Lower lobe of right lung (tissue), 2 donors: ENCODE measurements at places on chromosomes 11 and 22. TPM values are rescaled to one million over a fixed set of nuclear protein-coding genes. Genes with fewer than 3 reads are reported as not detected.

DNA sequence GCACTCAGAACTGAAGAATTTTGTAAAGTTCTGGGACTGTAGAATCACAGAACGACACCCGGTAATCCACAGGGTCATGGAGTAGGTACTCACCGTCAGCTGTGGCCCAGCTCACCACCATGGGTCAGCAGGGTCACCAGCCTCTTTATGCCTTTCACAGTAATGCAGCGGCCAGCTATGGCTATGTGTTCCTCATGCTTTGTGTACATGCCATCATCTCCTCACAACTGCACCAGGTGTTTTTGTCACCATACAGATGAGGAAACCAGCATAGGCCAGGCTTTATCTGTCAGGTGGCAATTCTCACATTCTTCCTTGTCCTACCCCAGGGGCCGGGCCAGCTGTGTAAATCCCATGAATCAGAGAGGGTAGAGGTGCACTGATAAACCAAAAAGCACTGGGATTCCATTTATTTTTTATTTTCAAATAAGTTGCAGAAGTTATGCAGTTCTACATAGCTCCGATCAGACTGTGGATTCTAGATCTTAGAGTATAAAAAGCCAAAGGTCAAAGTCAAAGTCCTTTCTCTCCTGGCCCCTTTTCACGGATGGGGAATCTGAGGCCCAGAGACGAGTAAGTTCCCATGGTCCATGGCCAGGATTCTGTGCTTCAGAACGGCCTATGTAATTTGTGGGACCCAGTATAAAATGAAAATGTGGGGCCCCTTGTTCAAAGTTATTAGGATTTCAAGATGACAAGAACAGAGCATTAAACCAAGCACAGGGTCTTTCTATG, 17.5 kb downstream of the TSKU start:
- no peak overlapping the region for H3K4me3 ChIP-seq
- H3K27me3 ChIP-seq: no peaks in the 10 kb centered on the region
- H3K36me3 ChIP-seq: peaks cover 8% of the 10 kb centered on the region
- peaks cover 45% of the 10 kb centered on the region for H3K4me1 ChIP-seq
- H3K27ac ChIP-seq: no peak overlapping the region

DNA sequence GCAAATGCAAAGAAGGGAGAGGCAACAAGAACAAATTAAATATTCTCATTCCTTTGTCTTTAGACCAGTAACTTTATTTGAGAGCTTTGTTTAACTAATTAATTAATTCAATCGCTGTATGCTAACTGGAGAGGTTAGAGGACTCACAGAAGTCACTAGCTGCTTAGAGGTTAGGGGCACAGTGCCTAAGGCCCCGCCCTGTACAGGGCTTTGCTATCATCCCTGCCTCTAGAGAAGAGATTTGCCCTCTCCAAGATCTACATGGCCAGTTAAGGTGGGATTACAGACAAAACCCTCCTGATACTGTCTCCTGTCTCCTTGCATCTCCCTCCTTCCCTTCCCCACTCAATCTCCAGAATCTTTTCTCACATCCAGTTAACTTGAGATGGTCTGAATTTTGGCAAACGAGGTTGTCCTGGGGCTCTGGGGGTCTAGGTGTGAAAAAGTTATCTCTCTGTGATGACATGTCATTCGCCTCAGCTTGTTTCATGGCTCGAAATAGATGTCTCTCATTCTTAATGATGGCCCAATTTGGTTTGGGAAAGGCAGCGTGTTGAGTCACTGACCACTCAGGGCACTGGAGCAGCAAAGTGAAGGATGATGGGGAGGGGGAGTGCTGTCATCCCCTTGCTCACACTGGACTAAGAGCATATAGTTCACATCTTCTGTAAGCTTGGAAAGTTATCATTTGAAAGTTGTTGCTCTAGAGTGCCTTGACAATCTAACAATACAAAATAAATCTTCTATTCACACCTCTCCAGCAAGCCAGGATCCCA, 190.9 kb downstream of the KIRREL3 start:
- DNase-seq: no peak
- no peaks in the 10 kb centered on the region for H3K4me1 ChIP-seq
- H3K4me3 ChIP-seq: no peak overlapping the region
- H3K27me3 ChIP-seq: no peaks in the 10 kb centered on the region

DNA sequence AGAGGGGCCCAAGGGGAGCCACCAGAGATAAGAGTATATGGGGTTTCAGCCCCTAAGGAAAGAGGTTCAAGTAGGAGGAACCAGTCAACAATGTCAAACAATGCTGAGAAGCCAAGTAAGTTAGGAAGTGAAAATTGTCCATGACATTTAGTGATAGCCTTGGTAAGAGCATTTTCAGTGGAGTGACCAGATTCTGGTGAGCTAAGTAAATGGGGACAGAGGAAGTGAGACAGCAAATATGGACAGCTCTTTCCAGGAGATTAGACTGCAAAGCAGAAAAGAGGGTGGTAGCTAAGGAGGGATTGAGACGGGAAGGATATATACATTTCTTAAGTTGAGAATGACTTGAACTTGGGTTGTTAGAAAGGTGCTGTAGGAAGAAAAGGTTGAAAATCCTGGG, 22.9 kb downstream of the POLD3 start:
- no peak for DNase-seq
- H3K27me3 ChIP-seq: no peaks in the 10 kb centered on the region
- H3K4me3 ChIP-seq: no peak overlapping the region

GRCh38 chr11:1010551-1011319, 25.8 kb downstream of the MUC6 start:
- peaks cover 70% of the 10 kb centered on the region for H3K36me3 ChIP-seq
- no peak overlapping the region for H3K27ac ChIP-seq
- no peak overlapping the region for H3K4me3 ChIP-seq
- DNase-seq: no peak
- H3K4me1 ChIP-seq: no peaks in the 10 kb centered on the region
- H3K27me3 ChIP-seq: no peaks in the 10 kb centered on the region

- DNase-seq: no peak
- H3K4me3 ChIP-seq: no peak overlapping the region
- no peak overlapping the region for H3K27ac ChIP-seq
- H3K36me3 ChIP-seq: no peaks in the 10 kb centered on the region
- no peaks in the 10 kb centered on the region for H3K4me1 ChIP-seq
Measured at GRCh38 chr22:22527312-22527711, 7.2 kb upstream of the ZNF280A start.

- peak overlapping the region; percentile 64 for H3K4me3 ChIP-seq
- peaks cover 42% of the 10 kb centered on the region for H3K4me1 ChIP-seq
- H3K27ac ChIP-seq: peak overlapping the region; percentile 94
- no peaks in the 10 kb centered on the region for H3K27me3 ChIP-seq
Measured at GRCh38 chr11:5690736-5691135, 1.1 kb downstream of the TRIM22 start.

SLC15A3 gene
- total RNA-seq: 199 TPM

GAL3ST1 gene
- total RNA-seq: 1.7 TPM

IGSF9B gene
- total RNA-seq: 5.5 TPM

DNA sequence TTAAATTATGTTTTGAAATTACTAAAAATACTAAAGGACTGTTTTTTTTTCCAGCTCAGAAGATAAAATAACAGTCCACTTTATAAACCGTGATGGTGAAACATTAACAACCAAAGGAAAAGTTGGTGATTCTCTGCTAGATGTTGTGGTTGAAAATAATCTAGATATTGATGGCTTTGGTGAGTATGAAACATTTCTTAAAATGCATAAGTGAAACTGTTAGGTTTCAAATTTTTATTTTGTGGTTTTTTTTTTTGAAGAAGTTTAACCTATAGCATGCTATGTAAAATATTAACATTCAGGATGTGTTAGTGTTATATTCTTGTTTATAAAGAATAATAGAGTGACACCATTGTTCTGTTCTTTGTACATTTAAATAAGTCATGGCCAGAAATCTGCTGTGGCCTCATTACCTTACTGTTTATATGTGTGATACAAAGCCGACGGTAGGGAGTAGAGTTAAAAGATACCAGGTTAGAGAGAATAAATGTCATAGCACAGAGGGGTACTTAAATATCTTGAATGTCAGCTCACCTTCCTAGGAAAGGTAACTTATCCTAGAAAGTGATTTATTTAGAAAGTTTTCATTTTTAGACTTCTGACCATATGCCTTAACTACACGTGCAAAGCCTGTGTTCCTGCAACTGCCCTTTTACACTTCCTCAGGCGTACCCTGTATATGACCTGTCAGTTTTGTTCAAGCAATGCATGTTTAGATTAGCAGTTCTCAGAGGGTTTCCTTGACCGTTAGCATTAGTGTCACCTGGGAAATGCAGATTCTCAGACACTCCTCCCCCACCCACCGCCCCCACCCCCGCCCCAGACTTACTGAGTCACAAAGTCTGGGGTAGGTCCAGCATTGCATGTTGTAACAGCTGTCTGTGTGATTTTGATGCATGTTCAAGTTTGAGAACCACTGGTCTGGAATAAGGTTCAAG, 6.3 kb downstream of the FDX1 start:
- no peaks in the 10 kb centered on the region for H3K27me3 ChIP-seq
- H3K4me3 ChIP-seq: no peak overlapping the region
- no peak for DNase-seq
- peaks cover 41% of the 10 kb centered on the region for H3K4me1 ChIP-seq
- peaks cover 37% of the 10 kb centered on the region for H3K36me3 ChIP-seq

GRCh38 chr11:126415128-126415527, 59.6 kb downstream of the ST3GAL4 start:
- no peaks in the 10 kb centered on the region for H3K27me3 ChIP-seq
- H3K27ac ChIP-seq: peak overlapping the region; percentile 85
- no peak overlapping the region for H3K4me3 ChIP-seq

GRCh38 chr11:45031912-45032519, 81.3 kb upstream of the TP53I11 start:
- H3K4me3 ChIP-seq: no peak overlapping the region
- no peak overlapping the region for H3K27ac ChIP-seq
- no peaks in the 10 kb centered on the region for H3K27me3 ChIP-seq
- no peaks in the 10 kb centered on the region for H3K4me1 ChIP-seq

GRCh38 chr11:16179676-16180075, 176.7 kb downstream of the SOX6 start:
- H3K4me3 ChIP-seq: no peak overlapping the region
- H3K36me3 ChIP-seq: no peaks in the 10 kb centered on the region
- H3K27ac ChIP-seq: no peak overlapping the region
- H3K4me1 ChIP-seq: no peaks in the 10 kb centered on the region

- H3K27ac ChIP-seq: no peak overlapping the region
- no peaks in the 10 kb centered on the region for H3K36me3 ChIP-seq
- no peak for DNase-seq
- H3K27me3 ChIP-seq: peaks cover 29% of the 10 kb centered on the region
Measured at GRCh38 chr22:18023509-18024275, 669 bp downstream of the MICAL3 start.

GRCh38 chr11:37306563-37306962, 708.5 kb upstream of the RAG2 start:
- H3K36me3 ChIP-seq: no peaks in the 10 kb centered on the region
- no peak for DNase-seq
- no peak overlapping the region for H3K27ac ChIP-seq
- no peaks in the 10 kb centered on the region for H3K27me3 ChIP-seq

DNA sequence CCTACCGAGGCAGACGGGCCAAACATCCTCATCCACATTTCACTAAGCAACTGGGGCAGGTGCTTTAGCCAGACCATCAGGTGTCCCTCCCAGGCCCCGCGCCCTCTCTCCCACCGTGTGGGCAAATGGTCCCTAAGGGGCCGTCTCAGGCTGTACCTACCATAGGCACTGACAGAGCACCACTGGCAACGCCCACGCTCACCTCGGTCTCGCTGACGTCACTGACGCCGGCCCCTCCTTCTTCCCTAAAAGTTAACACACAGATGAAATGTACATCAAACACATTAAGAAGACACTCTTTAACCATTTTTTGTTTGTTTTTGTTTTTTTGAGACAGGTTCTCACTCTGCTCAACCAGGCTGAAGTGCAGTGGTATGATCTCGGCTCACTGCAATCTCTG, 9.4 kb downstream of the TTLL1 start:
- H3K27me3 ChIP-seq: no peaks in the 10 kb centered on the region
- no peaks in the 10 kb centered on the region for H3K4me1 ChIP-seq
- peaks cover 6% of the 10 kb centered on the region for H3K36me3 ChIP-seq
- DNase-seq: no peak

DNA sequence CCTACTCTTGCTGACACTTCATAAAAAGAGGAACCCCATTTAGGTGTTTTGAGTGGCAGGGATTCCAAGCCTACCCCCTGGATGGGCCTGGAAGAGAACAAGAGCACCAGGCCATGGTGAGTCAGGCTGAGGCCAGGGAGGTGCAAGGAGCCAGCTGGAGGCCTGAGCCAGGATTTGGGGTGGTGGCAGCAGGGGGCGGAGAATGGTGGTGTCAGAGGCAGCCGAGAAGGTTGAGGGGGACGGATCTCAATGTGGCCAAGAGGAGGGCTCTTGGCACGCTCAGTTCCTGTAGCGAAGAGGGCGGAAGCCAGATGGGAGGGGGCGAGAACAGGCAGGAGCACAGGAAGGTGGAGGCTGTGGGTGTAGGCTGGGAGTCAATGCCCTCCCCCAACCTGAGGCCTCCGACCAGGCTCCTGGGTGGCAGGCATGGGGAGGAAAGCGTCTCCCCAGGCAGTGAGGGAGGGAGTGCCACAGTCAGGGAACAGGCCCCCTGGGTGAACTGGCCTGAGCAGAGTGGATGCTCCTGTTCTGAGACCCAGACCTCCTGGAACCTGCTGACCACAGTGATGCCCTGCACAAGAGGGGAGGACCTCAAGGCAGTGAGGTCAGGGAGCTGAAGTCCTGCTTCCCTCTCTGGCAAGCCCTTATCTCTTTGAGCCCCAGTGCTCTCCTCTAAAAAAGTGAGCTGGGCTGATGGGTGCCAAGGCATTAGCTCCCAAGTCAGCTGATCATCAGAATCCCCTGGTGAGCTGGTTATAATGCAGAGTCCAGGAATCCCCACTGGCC, 13.9 kb downstream of the RTN4RL2 start:
- H3K36me3 ChIP-seq: no peaks in the 10 kb centered on the region
- H3K27ac ChIP-seq: no peak overlapping the region
- no peak overlapping the region for H3K4me3 ChIP-seq
- peaks cover 7% of the 10 kb centered on the region for H3K27me3 ChIP-seq

DNA sequence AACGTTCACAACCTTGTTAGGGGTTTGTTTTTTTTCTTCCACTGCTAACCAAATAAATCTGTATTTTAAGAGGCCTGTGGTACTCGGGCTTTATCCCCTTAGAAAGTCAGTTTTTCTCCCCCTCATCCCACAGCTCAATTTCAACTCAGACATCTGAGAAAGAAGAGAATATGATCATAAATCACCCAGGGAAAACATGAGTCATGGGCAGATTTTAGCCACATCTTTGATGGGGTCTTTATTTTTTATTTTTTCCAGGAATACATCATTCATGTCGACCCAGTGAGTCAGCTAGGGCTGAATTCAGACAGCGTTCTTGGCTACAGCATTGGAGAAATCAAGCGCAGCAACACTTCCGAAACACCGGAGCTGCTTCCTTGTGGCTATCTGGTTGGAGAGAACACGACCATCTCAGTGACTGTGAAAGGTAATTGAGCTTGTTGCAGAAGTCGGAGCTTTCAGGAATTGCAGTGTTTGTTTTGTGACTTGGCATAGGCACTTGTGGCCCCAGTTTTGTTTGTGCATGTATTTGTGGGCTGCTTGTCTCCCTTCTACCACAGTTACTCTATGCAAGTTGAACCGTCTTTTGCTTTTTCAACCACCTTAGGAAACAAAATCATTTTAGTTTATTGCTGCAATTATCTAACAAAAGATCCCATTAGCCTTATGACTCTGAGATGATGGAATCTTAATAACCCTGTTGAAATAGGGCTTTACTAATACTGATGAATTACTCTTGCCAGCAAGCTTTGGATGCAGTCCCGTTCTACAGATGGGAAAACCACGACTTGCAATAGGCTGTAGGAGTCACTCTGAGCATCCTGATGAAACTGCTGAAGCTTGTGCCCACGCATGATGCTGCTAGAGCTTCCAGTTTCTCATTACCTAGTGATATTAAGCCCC, 62.7 kb downstream of the DBX1 start:
- H3K27ac ChIP-seq: peak overlapping the region; percentile 6
- no peaks in the 10 kb centered on the region for H3K27me3 ChIP-seq
- peaks cover 7% of the 10 kb centered on the region for H3K4me1 ChIP-seq
- H3K36me3 ChIP-seq: peaks cover 81% of the 10 kb centered on the region
- H3K4me3 ChIP-seq: no peak overlapping the region
